ENCODE measurements at places on chromosomes 6 and 20. TPM values are rescaled to one million over a fixed set of nuclear protein-coding genes. Genes with fewer than 3 reads are reported as not detected.

Gene MATN4
- 4.0 TPM for total RNA-seq

Gene WFDC12
- not detected for total RNA-seq

Gene PRRT1
- 2.8 TPM for total RNA-seq

DNA sequence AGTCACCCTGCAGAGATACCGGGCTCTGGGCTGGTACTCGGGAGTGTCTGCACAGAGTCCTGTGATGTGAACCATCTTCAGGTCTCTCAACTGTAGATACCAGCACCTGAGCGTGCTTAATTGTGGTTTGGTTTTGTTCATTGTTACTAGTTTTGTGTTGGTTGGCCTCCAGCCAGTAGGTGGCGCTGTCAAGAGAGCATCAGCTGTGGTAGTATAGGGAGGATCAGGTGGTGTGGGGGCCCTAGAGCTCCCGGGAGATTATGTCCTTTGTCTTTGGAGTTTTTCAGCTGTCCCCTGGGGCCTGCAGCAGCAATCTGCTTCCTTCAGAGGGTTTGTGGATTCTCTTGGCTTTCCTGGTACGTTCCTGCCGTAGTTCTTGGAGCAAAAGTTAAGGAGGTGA lies 67.9 kb downstream of the CDYL start:
- no peaks in the 10 kb centered on the region for H3K36me3 ChIP-seq
- H3K4me3 ChIP-seq: no peak overlapping the region
- H3K4me1 ChIP-seq: peaks cover 11% of the 10 kb centered on the region
- H3K27me3 ChIP-seq: no peaks in the 10 kb centered on the region
- peak; percentile 86 for DNase-seq

DNA sequence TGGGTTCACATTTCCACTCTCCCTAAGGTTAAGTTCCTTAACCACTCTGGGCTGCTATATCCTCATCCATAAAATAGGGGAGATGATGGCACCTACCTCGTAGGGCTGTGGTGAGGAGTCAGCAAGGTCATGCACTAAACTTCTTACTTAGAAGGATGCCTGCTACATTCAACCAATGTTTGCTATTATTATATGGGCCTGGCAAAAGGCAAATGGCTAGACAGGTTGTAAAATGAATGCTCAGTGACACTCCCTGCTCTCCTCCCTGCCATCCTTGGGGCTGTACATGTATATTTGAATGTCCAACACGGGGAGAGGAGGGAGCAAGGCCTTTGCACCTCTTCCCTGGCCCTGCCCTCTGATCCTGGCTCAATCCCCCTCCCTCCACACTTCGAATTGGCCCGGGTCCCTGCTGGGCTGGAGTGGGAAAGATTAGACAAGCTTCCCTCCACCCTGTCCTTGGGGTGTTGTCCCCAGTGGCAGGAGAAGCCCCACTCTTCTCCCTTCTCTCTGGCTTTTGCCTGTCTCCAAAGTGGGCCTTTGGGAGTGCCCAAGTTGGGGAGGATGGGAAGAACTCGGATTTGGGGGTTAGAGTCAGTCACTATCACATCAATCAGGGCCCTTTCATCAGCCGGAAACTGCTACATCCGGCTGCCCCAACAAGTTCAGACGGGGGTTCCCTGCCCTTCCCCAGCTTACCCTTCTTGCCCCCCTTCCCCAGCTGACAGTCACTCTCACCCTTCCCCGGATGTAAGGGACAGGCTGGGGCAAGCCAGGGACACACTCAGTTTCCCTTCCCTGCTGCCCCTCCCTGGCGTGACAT lies 36.3 kb upstream of the VEGFA start:
- no peaks in the 10 kb centered on the region for H3K36me3 ChIP-seq
- no peak overlapping the region for H3K4me3 ChIP-seq
- DNase-seq: no peak
- H3K27ac ChIP-seq: no peak overlapping the region
- H3K27me3 ChIP-seq: no peaks in the 10 kb centered on the region

Gene CASS4
- not detected for total RNA-seq

- H3K4me1 ChIP-seq: no peaks in the 10 kb centered on the region
- no peaks in the 10 kb centered on the region for H3K27me3 ChIP-seq
Observed at GRCh38 chr6:52049252-52050050, 38.0 kb downstream of the PKHD1 start.

Gene CDSN
- not detected for total RNA-seq

Gene STX16
- 61.6 TPM for total RNA-seq

DNA sequence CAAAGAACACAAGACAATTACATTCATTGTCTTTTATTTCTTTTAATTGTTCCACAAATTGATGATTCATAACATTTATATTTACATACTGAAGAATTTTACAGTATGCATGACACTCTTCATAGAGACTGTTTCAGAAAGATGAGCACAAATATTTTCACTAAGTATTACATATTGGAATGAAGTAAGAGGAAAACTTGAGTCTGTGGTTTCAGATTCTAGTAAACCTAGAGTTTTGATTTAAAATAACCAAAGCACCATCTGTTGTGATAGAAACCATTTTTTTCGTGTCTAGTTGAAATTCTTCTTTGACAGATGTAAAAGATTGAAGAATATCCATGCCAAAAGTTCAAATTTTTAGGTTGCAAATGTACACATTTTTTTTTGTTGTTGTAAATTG lies 32.1 kb upstream of the OPN5 start:
- DNase-seq: no peak
- H3K4me3 ChIP-seq: no peak overlapping the region
- H3K27ac ChIP-seq: no peak overlapping the region
- H3K4me1 ChIP-seq: no peaks in the 10 kb centered on the region

Gene BANF2
- not detected for total RNA-seq

DNA sequence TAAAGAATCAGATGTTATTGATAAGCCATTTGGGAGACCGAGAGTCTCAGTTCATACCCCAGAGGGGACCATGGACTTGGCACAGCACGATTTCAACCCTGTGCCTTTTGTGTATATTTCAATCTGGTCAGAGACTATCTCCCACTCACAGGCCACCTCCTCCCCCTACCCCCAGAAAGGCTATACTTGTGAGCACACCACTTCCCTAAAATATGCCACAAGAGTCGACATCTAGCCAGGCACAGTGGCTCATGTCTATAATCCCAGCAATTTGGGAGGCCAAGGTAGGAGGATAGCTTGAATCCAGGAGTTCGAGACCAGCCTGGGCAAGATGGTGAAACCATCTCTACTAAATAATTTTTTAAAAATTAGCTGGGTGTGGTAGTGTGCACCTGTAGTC lies 13.6 kb upstream of the TCF15 start:
- H3K4me3 ChIP-seq: no peak overlapping the region
- no peaks in the 10 kb centered on the region for H3K4me1 ChIP-seq
- H3K27ac ChIP-seq: no peak overlapping the region
- no peaks in the 10 kb centered on the region for H3K36me3 ChIP-seq

DNA sequence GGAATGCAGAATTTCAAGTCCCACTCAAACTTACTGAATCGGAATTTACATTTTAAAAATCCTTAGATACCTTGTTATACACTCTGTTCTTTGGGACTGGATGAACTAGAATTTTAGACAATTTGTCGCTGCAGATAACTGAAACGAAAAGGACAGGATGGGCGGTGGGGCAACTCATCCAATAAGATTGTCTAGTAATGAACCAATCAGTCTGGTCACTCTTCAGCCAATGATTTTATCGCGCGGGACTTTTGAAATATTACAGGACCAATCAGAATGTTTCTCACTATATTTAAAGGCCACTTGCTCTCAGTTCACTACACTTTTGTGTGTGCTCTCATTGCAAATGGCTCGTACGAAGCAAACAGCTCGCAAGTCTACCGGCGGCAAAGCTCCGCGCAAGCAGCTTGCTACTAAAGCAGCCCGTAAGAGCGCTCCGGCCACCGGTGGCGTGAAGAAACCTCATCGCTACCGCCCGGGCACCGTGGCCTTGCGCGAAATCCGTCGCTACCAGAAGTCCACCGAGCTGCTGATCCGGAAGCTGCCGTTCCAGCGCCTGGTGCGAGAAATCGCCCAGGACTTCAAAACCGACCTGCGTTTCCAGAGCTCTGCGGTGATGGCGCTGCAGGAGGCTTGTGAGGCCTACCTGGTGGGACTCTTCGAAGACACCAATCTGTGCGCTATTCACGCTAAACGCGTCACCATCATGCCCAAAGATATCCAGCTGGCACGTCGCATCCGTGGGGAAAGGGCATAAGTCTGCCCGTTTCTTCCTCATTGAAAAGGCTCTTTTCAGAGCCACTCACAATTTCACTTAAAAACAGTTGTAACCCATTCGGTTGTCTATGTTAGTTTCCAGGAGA lies 41.9 kb upstream of the HFE start:
- H3K27ac ChIP-seq: 0 out of 2 replicates have a peak overlapping the region, but pooled peaks have one; percentile 22
- no peaks in the 10 kb centered on the region for H3K36me3 ChIP-seq
- H3K4me3 ChIP-seq: no peak overlapping the region
- no peaks in the 10 kb centered on the region for H3K27me3 ChIP-seq
- no peak for DNase-seq

DNA sequence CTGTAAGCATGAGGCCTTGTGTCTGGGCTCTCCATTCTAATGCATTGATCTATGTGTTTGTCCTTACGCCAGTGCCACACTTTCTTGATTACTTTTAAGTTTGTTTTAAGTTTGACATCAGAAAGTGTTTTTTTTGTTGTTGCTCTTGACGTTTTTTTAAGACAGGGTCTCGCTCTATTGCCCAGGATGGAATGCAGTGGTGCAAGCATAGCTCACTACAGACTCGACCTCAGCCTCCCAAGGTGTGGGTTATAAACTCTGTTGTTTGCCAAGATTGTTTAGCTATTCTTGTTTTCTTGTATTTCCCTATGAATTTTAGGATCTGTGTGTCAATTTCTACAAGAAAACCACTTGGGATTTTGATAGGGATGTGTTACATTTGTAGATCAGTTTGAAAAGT lies 5.6 kb downstream of the MCUR1 start:
- H3K27ac ChIP-seq: no peak overlapping the region
- H3K27me3 ChIP-seq: no peaks in the 10 kb centered on the region
- H3K36me3 ChIP-seq: peaks cover 11% of the 10 kb centered on the region
- peaks cover 7% of the 10 kb centered on the region for H3K4me1 ChIP-seq

GRCh38 chr6:137728386-137729349 lies 138.4 kb upstream of the TNFAIP3 start:
- H3K36me3 ChIP-seq: no peaks in the 10 kb centered on the region
- no peak for DNase-seq
- no peak overlapping the region for H3K4me3 ChIP-seq
- H3K27ac ChIP-seq: no peak overlapping the region
- no peaks in the 10 kb centered on the region for H3K4me1 ChIP-seq

Data from H1 (cell line).